Cardiac atrium fibroblast (primary cell): ENCODE measurements at places on chromosomes 7 and 10. TPM values are rescaled to one million over a fixed set of nuclear protein-coding genes. Genes with fewer than 3 reads are reported as not detected.

SPDYE2 gene
- total RNA-seq = not detected in 2 replicates

PPP1R17 gene
- total RNA-seq = not detected in 2 replicates

SYPL1 gene
- total RNA-seq = 44.6 and 48.3 TPM in 2 replicates

NPY4R2 gene
- under 0.01 TPM in 1 of 2 replicates, not detected in the other for total RNA-seq

GRID1 gene
- not detected in 2 replicates for total RNA-seq

EVX1 gene
- total RNA-seq = not detected in 2 replicates

NUTM2E gene
- total RNA-seq = not detected in 2 replicates

NEUROG3 gene
- total RNA-seq = not detected in 2 replicates

COL13A1 gene
- total RNA-seq = 26.9 and 27.9 TPM in 2 replicates

ADD3 gene
- 191 and 202 TPM in 2 replicates for total RNA-seq

STEAP2 gene
- 3.8 and 21.7 TPM in 2 replicates for total RNA-seq

TAF6 gene
- 51.4 and 58.5 TPM in 2 replicates for total RNA-seq

GIMAP8 gene
- total RNA-seq = under 0.01 and 0.81 TPM in 2 replicates

SYT15 gene
- under 0.01 TPM in 1 of 2 replicates, not detected in the other for total RNA-seq

GPER1 gene
- total RNA-seq = 3.2 and 5.0 TPM in 2 replicates

ARMC3 gene
- total RNA-seq = not detected in 2 replicates

HDAC9 gene
- 3.7 and 6.9 TPM in 2 replicates for total RNA-seq

SPDYE8 gene
- not detected in 2 replicates for total RNA-seq

GDF10 gene
- not detected in 2 replicates for total RNA-seq

SHH gene
- total RNA-seq = not detected in 2 replicates

ALOX5 gene
- not detected in 2 replicates for total RNA-seq

HKDC1 gene
- 0.18 and 0.49 TPM in 2 replicates for total RNA-seq

SKIDA1 gene
- total RNA-seq = 0.18 and 0.65 TPM in 2 replicates

ADIRF gene
- 10.7 and 13.5 TPM in 2 replicates for total RNA-seq

CYP26C1 gene
- total RNA-seq = 0.32 and 4.7 TPM in 2 replicates

WDFY4 gene
- not detected in 2 replicates for total RNA-seq

UNCX gene
- total RNA-seq = not detected in 2 replicates

GPNMB gene
- 17.7 and 22.2 TPM in 2 replicates for total RNA-seq

ARMH3 gene
- total RNA-seq = 5.8 TPM in 2 replicates

TUBB8 gene
- total RNA-seq = not detected in 2 replicates

PDZD7 gene
- total RNA-seq = 0.54 and 1.3 TPM in 2 replicates
